ENCODE measurements at places on chromosomes 2 and 18.
A peak's percentile ranks its signal among the peaks of the same experiment; 100 is the strongest.

DNA sequence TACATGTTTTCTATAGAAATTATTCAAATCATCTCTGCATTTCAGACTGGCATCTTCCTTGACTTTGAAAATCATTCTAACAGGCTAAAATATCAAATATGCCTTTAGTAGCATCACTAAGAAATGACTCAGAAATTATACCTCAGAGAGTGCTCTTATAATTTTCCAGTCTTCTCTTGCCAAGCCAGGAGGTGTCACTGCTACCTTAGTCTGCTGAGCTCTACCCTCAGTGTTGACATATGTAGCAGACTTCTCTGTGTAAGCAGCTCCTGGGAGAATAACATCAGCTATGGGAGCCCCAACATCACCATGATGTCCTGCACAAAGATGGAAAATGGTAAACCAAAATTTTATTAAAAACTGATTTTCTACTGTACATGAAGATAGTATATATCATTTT is 31.6 kb downstream of the NDUFS1 start:
- peak; percentile 17 for DNase-seq

- DNase-seq = no peak
Measured at GRCh38 chr18:62206593-62206992, 19.5 kb downstream of the RELCH start.

DNA sequence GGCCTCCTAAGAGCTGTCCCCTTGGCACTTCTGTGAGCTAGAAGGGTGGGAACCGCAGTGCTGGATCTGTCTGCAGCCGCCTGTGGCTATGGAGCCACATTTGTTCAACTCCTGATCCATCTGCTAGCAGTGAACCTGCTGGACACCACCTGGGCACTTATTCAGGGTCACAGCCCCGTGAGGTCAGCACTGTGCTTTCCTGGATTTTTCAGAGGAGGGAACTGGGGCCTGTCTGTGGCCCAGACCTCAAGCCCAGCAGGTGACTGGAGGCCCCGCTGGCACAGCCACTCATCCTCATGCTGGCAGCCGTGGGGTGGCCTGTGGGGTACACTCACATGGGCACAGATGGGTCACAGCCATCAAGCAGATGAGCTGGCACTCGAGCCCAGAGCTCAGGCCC is 155.3 kb downstream of the TFCP2L1 start:
- no peak for DNase-seq

GRCh38 chr2:223941579-223942277 is 3.4 kb downstream of the WDFY1 start:
- DNase-seq = peak; percentile 80

DNA sequence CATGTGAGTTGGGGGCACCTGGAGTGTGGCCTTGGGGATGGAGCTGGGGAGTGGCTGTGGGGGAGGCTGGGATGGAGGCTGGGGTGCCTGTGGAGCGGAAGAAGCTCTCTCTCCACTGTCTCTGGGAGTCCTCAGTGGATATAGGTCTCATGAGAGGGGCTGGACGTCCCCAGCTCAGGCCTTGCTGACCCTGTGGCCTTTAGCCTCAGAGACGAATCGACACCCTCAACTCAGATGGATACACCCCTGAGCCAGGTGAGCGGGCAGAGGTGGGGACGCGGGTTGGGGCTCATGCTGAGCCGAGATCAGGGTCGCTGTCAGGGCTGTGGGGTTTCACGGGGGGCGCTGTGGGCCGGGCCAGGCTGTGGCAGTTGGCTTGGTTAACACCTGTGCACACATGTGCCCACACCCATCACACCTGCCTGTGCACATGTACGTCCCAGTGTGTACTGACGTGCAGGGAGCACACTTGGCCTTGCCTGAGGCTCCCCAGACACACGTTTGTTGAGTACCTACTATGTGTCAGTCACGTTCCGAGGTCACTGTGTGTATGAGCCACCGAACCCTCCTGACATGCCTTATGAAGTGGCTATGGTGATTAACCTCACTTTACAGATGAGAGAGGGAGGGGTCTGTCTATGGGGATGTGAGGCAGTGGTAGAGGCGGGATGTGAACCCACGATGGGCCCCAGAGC is 20.1 kb downstream of the ZAP70 start:
- no peak for DNase-seq

DNA sequence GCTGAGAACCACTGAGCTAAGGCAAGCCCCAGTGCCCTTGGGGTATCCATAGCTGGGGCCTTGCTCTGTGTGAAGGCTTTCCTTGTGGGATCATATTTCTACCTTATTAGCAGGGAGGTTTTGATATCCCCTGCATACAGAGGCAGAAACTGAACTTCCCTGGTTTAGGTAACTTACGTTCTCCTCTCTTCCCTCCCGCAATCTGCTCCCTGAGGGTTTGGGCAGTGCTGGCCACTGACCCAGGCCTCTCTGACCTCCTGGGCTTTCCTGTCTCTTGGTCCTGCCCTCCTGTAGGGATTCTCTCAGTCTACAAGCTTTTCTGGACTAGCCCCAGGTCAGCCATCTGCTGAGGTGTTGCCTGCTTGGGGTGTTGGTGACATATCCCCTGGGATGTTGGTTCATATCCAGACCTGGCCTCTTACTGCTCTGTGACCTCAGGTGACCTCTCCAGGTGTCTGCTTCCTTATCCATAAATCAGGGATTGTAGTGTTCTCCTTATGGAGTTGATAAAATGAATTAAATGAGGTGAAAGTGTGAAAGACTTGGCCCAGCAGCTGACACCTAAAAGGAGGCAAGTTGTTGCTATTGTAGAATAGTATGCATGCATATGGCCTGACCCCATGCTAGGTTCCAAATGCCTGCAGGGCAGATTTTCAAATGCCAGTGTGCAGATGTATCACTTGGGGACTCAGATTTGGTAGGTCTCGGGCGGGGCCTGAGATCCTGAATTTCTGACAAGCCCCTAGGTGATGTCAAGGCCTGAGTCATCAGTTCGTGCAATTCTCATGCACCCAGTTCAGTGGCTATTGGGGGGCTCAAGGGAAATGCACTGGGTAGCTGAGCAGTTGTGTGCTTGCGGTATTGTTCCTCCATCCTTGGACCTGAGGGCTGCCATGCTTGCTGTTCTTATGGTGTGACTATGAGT is 106.6 kb downstream of the FHOD3 start:
- no peak for DNase-seq

- DNase-seq = no peak
Measured at GRCh38 chr2:60555783-60556139, 2.3 kb upstream of the BCL11A start.

GRCh38 chr2:239236808-239237205 is 164.0 kb downstream of the HDAC4 start:
- DNase-seq = no peak

GRCh38 chr2:29108225-29108624 is 7.0 kb upstream of the CLIP4 start:
- DNase-seq = peak; percentile 84

DNA sequence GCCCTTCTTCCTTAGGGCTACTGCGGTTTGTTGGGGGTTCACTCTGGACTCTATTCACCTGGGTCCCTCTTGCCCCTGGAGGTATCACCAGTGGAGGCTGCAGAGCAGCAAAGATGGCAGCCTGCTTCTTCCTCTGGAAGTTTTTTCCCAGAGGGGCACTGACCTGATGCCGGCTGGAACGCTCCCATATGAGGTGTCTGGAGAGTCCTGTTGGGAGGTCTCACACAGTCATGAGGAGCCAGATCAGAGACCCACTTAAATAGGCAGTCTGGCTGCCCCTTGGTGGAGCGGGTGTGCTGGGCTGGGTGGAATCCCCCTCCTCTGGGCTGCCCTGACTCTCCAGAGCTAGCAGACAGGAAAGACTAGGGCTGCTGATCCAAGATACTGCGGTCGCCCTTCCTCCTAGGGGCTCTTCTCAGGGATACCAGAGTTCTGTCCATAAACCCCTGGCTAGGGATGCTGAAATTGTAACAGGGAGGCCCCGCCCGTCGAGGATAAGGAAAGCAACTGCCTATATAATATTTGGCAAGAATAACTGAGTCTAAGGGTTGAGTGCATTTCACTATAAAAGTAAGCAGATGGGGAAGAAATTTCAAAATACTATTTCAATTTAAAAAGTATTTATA is 140.7 kb downstream of the NOL4 start:
- no peak for DNase-seq

GRCh38 chr2:62196278-62196901 is 475 bp downstream of the B3GNT2 start:
- peak; percentile 58 for DNase-seq

DNA sequence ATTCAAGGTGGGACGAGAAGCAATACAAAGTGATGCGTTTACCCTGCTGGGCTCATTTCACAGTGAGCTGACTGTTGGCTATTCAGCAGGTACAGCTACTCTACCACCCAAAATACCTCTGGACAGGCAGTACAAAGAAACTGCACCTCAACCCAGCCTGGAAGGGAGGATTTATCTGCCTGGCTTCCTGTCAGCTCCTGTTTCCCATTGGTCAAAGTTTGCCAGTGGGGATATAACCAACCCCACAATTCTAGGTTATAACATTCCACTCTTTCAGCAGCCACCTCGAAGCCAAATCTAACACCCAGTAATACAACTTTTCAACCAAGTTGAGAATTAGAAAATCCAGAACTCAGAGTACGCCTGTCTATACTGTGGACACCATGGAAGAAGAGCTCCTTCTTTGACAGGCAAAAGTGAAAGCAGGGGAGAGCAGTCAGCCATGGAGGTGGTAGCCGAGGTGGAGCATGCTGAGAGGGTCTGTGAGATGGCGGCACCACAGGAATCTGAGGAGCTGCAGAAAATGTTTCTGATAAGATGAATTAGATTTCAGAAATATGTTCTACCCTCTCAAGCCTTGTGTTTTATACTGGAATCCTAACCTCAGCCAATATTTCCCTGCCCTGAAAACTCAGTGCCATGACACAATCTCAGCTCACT is 10.8 kb downstream of the DUSP19 start:
- peak; percentile 25 for DNase-seq

- DNase-seq = no peak
Measured at GRCh38 chr18:56207989-56208388, 430.4 kb downstream of the TXNL1 start.

DNA sequence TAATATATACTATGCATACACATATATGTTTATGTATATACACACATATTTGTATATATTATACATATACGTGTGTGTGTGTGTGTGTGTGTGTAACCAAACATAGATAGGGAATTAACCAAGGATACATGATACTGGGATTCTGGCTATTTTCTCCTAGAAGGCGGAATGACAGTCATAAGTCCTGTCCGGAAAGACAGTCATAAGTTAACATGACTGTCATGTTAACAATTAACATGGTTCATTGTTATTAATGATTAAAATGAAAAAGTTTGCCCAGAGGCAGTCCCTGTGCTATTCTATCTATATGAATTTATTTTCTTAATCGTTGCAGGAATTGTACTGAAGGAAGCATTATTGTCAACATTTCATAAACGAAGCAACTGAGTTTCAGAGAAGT is 450.7 kb upstream of the NXPH2 start:
- DNase-seq = peak; percentile 69

- DNase-seq = no peak
Measured at GRCh38 chr2:106977717-106978116, 91.8 kb upstream of the ST6GAL2 start.

- DNase-seq = peak; percentile 99
Measured at GRCh38 chr18:79678665-79679551, 695 bp upstream of the CTDP1 start.

- DNase-seq = no peak
Measured at GRCh38 chr18:41721103-41721790, 233.8 kb upstream of the PIK3C3 start.

GRCh38 chr2:225998116-225998515 is 598.6 kb downstream of the NYAP2 start:
- DNase-seq = no peak

DNA sequence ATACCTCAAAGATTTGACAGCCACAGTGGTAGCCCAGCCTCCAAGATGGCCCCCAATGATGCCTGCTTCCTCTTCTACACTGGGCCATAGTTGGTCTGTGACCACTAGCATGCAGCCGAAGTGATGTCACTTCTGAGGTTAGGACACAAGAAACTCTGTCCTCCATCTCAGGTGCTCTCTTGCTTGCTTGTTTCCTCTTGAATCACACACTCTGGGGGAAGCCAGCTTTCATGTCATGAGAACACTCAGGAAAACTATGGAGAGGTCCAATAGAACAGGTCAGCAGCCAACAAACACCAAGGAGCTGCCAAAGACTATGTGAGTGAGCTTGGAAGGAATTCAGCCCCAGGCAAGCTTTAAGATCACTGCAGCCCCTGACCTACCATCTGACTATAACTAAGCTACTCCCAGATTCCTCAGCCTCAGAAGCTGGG is 3.3 kb upstream of the ADAM17 start:
- DNase-seq = peak; percentile 89

- peak; percentile 32 for DNase-seq
Measured at GRCh38 chr2:96540136-96540535, 3.6 kb downstream of the ARID5A start.

DNA sequence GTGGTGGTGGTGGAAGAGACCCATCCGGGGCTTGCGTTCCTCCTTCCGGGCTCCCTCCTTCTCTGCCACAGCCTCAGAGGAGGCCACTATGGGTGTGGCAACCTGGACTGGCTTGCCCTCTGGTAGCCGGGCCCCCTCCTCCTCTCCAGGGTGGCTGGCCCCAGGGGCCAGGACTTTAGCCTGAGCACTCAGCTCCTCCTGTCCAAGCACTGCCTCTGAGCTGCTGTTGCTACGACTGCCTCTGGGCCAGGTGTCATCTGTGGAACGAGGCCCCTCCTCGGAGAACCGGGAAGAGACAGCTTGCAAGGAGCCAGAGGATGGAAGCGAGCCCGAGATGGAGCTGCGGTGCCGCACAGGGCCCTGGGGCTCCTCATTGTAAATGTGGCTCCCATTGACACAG is 16.7 kb upstream of the SFXN5 start:
- DNase-seq = no peak

DNA sequence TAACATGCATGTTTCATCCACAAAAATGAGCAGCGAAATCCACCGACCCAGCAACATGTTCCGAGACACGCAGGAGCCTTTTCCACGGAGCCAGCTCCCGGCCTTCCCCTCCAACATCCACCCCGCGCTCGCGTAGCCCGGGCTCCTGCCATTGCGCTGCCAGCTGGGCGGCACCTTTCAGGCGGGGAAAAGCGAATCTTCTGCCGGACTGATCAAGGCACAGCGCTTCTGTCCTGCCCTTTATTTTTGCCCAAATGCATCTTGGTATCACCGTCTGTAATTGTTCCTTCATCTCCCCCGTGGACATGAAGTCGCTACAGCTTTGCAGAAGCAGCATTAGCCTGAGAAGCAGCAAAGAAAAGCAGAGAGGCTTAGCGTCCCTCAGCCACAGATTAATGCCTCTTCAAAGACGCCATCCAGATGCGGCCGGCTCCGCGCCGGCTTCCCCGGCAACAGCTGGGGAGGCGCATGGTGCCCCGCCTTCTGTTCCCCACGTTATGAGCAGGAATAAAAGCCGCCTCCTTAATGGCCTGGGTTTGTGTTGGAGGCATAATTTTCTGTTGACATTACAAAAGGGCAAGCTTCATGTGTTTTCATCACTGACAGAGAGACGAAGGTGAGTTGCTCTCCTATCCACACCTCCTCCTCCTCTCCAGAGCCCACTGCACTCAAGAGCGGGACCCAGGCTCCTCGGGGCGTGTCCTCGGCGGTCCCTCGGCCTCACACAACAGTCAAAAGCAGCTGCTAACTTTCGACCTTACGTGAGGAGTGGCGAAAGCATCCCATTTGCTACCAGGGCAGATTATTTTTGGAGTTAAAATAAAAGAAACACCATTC is 122.1 kb upstream of the SALL3 start:
- DNase-seq = no peak

All from kidney tubule cell (primary cell).